KG1 (cell line): ENCODE measurements at places on chromosomes 1 and 21.

GRCh38 chr1:166819974-166820373 lies 19.3 kb upstream of the POGK start:
- DNase-seq: no peak

DNA sequence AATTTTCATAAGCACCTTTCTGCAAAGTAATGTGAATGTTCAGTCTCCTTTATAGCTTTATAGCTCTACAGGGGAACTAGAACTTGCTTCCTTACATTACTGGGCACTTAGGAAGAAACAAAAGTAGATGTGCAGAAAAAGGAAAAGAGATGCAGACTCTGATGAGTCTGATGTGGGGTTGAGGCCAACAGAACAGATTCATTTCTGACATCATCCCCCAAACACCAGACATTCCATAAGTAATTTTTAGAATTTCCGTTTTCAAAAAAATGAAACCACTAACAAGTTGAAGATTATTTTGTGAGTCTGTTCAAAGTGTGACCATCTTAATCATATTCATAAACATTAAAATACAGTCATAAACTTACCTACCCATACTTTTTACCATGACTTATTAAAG lies 96.0 kb downstream of the NRIP1 start:
- DNase-seq: no peak

DNA sequence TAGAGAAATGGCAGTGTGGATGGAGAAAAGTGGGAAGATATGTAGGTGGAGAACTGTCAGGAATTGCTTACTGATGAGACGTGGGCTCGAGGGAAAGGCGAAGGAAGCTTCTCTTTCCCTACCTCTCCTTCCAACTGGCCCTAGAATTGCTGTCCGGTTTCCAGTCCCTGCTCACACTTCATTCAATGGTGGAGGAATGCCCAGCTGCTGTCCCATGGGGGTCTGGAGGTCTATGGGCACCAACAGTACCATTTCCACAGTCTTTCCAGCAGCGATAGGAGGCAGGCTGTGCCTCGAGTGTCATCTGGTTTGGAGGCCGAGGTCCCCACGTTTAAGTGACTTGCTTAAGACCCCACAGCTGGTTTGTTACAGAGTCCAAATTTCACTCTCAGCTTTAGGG lies 31.5 kb upstream of the CD1D start:
- no peak for DNase-seq

DNA sequence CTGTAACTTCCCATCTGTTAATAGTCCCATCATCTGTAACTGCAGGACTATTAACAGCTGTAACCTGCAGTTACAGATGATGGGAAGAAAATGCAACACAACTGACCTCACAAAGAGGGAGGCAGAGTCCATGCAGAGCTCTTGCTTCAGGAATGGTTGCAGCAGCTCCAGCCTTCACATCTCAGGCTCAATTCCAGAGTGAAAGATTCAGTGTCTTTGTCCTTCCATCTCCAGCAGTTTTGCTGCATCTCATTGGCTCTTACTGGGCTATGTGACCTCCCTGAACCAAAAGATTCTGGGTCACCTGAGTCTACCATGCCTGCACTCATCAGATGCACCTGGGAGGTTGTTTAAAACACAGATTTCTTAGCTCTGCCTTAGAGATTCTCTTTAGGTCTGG lies 686.7 kb downstream of the MATN1 start:
- DNase-seq: no peak

- DNase-seq: no peak
These were observed 54.2 kb upstream of the SSBP3 start for GRCh38 chr1:54460351-54460750.

DNA sequence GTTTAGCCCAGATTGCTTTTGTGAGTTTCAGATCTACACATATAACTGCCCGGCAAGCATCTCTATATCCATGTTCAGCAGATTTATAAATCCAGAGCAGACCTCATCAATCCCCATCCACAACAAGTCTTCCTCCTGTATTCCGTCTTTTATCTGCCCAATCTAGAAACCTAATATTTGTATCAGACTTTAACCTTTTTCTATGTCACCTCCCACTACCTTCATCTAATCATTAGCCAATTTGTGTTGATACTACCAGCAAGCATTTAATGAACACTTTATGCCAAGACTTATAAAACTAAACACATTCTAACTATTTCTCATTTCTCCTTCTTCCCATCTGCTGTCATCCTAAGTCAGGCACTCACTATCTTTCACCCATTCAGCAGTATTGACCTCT lies 135.5 kb downstream of the PBX1 start:
- DNase-seq: no peak
